ENCODE measurements at places on chromosomes 1 and 21. TPM values are rescaled to one million over a fixed set of nuclear protein-coding genes. Genes with fewer than 3 reads are reported as not detected.

DNA sequence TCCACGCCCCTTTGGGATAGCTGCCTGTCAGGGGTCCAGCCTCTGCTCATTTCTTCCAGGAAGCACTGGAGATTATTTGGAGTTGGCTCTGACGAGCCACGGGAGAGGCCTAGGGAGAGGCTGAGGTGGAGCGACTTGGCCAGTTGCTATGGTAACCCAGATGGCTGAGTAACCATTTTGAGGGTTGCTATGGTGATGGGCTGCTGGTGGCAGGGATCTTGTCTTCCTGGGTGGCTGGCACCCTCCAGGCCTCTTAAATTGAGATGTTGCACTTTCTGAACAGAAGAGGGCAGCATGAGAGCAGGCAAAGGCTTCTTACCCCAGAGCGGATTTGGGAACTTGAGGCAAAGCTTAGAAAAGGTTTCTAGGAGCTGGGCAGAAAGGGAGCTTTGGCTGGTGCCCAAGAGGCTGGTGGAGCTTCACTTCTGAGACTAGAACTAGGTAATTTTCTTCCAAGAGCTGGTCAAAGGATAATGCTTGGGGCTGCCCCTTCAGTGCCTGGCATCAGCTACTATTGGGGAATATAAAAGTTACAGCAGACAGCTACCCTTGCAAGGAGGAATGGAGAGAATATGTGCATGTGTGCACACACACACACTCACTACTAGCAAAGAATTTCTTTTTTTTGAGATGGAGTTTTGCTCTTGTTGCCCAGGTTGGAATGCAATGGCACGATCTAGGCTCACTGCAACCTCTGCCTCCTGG lies 72.5 kb downstream of the NDUFS5 start:
- peak; percentile 87 for DNase-seq

- no peak for DNase-seq
These were observed 17.1 kb upstream of the FMO4 start for GRCh38 chr1:171296897-171297296.

Gene VWA5B1
- not detected for polyA plus RNA-seq

Gene CACNA1S
- polyA plus RNA-seq = not detected

DNA sequence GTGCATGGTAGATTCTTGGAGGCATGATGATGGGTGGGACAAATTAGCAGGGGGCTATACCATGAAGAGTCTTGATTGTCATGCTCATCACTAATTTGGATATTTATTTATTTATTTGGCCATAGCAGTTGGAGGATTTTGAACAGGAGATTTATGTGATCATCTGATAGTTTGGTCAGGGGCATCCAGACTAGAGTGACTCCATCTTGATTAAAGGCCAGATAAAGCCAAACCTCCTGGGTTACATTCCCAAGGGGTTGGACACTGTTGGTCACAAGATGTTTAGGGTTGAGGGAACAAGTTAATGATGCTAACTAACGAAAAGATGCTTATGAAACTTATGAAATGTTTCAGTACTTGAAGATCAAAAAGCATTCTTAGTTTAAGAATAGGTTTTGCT lies 139.8 kb downstream of the MAST2 start:
- no peak for DNase-seq

- DNase-seq = peak; percentile 10
These were observed 87.6 kb downstream of the GLIS1 start for GRCh38 chr1:53651356-53651755.

DNA sequence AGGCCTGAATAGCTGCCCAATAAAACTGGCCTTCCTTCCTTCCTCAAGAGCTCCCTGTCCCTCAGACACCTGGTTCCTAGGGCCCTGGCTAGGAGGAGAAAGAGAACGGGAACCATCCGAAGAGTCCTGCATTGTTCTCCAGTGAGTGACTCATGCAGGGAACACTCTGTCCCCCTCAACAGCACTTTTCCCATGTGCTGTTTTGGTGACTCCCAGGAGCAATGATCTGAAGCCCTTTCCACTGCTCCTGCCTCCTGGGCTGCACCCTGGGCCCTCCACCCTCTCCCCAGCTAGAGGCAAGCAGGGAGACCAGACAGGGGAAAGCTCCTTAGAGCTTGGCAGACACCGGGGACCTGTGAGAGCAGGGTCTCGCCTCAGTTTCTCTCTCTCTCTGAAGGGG lies 18.9 kb downstream of the TNNT2 start:
- DNase-seq = peak; percentile 18

DNA sequence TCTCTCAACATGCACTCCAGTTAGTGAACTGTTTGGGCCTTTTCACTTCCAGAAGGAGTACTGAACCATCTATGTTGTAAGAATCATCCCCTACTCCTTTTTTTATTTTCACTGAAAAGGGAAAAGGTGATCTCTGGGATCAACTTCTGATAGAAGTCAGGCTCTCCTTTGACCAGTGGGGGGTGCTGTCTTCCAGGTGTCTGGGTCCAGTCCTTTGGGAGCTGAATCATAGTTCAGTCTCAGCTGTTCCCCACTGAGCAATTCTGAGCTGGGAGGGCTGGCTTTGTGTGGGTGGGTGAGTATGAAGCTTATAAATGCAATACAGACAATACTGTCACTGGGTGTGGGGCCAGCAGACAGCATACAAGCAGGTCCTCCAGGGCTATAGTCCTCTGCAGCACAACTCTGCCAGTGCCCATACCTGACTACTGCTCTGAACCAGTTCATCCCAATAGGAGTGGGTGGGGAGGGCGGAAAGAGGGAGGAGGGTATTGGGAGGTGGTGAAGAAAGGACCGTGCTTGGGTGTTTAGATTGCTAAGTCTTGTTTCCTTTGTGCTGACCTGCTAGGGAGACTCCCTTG lies 12.5 kb upstream of the SARS1 start:
- DNase-seq = no peak

DNA sequence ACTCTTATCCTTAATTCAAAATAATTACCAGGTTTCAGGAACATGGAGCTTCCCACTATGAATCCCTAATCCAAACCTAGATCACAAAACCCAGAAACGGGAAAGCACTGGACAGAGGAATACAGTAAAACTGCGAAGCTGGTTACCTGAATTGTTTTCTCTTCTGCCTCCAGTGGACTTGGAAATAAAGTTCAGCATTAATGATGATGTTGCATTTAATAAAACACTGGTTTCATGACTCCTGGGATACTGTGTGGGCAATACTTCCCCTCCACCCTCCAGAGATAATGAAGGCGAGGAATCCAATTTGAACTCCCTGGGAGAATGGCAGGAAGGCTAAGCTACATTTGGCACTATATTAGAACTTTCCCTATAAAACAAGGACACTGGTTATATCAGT lies 65.1 kb downstream of the WLS start:
- DNase-seq = no peak

Gene SMYD3
- polyA plus RNA-seq = 6.0 TPM

GRCh38 chr1:206886831-206887230 lies 10.4 kb upstream of the IL24 start:
- no peak for DNase-seq

GRCh38 chr1:238811211-238811879 lies 575.0 kb upstream of the CHRM3 start:
- DNase-seq = no peak

DNA sequence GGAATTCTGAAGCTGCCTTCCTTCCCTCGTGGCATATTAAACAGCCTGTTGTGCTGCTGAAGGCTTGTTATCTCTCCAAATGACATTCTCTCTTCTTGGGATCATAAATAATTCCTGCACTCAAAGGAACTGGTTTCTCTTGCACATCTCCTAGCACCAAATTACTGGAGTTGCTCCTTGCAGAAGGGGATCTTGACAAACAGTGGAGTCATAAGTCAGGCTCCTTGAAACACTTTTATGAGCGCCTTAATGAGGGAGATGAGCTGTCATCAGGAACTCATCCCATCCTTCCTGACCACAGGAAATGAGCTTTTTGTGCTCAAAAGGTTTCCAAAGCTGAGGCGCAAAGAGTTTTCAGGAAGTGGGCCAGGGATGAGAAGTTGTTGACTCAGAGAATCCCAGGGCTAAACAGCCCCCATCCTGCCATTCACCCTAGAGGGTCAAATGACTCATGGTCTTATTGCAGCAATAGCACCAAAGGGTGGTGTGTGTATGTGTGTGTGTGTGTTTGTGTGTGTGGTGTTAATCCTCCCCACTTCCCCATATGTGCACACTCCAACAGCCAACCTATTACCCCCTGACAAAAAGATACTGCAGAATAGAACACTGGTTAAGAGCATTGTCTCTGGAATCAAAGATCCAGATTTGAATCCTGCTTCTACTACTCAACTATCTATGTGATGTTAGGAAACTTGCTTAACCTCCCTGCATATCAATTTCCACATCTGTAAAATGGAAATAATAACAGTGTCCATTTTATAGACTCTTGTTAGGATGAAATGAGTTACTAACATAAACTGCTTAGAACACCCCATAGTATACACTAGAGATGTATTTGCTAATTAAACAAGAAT lies 2.8 kb upstream of the PHC2 start:
- DNase-seq = no peak

Gene DAB1
- 0.05 TPM for polyA plus RNA-seq

Gene NUDT17
- polyA plus RNA-seq = 4.0 TPM

GRCh38 chr1:47211796-47212269 lies 20.2 kb downstream of the TAL1 start:
- no peak for DNase-seq

DNA sequence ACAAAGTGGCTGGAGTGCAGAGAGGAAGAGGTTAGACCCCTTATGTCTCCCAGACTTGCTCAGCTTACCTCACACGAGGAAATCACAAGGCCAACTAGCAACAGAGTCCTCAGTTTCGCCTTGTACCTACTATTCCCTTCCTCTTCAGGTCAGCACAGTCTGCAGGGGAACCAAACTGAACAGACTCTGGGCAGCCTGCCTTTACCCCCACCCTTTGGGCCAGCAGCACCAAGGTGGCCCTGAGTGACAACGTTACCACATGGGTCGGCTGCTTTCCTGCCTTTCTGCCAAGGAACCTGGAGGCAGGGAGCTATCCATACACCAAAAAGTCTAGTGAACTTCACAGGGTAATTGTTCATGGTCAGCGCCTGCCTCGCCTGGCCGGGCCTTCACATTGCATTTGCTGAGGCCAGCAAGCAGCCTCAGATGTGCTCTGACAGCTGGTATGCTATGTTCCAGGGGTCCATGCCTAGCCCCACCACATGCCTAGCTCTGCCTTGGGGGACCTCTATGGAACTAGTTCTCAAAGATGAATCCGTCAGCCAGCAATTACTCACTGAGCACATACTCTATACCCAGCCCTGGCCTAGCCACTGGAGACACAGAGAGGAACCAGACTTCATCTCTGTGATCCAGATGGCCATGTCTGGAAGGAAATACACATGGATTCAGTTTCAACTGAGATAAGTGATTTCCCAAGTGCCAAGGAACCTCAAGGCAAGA lies 69.6 kb downstream of the DMAP1 start:
- DNase-seq = no peak

GRCh38 chr1:890661-891060 lies 33.1 kb upstream of the SAMD11 start:
- no peak for DNase-seq

DNA sequence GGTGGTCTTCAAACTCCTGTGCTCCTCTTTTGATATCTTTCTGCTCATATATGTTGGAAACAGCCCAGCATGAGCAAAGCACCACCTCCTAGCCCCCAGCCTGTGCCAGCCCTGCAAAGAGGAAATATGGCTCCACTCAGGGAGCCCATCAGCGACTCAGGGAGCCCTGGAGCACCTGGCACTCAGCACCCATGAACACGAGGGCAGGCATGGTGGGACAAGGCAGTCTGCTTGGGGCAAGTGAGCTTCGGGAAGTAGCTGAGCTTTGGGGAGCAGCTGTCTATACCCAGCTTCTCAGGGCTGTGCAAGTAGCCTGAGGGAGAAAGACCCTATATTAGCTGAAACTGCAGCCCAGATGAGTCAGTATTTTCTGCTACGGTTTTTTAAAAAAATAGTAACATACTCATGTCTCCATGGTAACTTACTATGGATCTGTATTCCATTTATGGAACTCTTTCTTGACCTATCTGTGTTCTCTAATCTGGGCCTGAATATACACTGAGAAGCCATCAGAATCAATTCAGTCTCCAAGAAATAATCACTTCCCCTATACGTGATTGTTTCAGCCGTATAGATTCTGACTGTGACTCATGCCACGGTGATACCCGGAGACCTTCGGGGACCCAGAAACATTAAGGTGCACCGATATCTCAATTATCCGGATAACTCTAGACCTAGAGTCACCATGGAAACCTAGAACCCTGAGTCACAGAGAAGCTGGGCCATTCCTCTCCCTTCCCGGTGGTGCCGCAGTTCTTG lies 1.5 kb upstream of the ETS2 start:
- no peak for DNase-seq

Gene APCS
- not detected for polyA plus RNA-seq

Gene SPATA1
- not detected for polyA plus RNA-seq

Gene POGZ
- 11.6 TPM for polyA plus RNA-seq

GRCh38 chr1:169483500-169483966 lies 2.2 kb downstream of the SLC19A2 start:
- no peak for DNase-seq

DNA sequence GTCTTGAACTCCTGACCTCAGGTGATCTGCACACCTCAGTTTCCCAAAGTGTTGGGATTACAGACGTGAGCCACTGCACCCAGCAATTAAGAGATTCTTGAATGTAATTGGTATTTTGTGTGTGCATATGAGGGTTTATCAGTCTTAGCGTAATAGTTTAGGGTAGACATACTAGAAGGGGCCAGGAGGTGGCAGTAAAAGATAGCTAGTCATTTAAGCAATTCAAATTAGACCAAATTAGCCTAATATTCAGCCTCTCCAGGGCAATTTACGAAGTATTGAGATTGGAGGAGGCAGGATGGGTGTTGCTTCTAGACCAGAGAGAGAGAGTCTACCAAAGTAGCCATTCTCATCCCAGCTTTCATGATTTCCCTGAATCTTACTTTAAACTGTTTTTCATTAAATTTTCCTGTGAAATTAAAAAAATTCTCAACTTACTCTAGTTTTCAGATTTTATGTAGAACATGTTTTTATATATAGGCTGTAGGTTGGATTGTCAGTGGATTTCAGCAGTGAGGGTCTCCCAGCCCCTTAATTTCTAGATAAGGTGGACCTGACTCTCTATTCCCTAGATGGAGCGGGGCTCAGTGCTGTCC lies 119.7 kb downstream of the HHAT start:
- no peak for DNase-seq

GRCh38 chr1:59568158-59568935 lies 246.4 kb upstream of the HOOK1 start:
- no peak for DNase-seq

GRCh38 chr21:38598413-38598812 lies 100.1 kb upstream of the ERG start:
- DNase-seq = no peak

Gene KRTAP12-2
- not detected for polyA plus RNA-seq

DNA sequence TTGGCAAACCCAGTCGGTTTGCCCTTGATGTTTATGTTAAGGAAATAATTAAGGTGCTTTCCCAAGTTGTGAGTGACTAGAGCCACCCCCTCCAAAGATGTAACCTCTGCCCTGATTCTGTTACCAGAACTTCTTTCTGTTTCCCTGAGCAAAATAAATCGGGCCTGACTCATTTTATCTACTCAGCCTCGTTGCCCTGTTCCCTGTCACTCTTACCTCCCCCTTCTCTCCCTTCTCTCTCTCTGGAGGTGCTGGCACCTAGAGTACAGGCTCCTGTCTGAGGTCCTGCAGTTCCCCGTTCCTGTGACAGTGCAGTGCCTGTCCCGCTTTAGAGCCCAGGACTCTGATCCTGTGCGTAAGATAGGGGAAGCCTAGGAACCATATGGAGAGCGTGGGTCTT lies 35.4 kb downstream of the CXADR start:
- DNase-seq = no peak
